Astrocyte of the cerebellum (primary cell): ENCODE measurements at places on chromosomes 11 and 22.
A peak's percentile ranks its signal among the peaks of the same experiment; 100 is the strongest.

DNA sequence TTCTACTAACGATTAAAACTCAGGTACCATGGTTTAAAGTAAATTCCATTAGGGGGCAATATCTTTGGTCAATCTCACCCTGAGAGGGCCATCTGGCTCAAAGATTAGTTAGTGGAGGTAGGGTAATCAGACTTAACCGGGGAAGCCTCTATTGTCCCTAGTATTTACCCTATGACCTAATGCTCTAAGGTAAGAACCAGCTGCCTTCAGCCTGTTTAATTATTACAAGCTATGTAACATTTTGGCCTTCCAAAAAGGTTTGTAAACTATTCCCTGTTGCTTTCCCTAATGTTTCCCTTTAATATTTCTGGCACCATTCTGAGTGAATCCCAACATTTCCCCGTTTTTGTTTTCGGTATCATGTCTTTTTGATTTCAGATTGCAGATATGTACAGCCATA, 15.1 kb upstream of the GLYATL1 start:
- no peak for DNase-seq

DNA sequence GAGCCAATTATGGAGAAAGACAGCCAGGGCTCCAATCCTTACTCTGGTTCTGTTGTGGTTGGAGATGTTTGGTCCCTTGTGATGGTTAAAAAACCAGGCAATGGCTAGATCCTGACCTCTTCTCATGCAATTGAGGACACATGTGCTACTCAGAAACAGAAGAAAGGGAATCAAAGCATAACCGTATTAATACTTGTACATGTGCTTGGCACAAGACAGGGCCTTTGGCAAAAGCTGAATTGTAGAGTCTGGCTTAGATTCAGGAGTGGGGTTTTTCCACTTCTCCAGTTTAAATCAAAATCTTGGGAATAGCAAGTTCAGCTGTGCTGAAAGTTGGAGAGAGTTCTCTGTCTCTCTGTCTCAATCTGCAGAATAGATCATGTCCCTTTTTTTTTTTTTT, 80.1 kb upstream of the E2F8 start:
- no peak for DNase-seq

- DNase-seq, result peak; percentile 34
These were observed 76.2 kb downstream of the KCNC1 start for GRCh38 chr11:17810746-17811145.

- no peak for DNase-seq
These were observed 20.6 kb downstream of the TSPAN18 start for GRCh38 chr11:44747316-44747715.

GRCh38 chr22:49055406-49055805, 772.3 kb downstream of the BRD1 start:
- DNase-seq, result no peak

GRCh38 chr22:47158457-47158856, 396.0 kb downstream of the TBC1D22A start:
- DNase-seq, result no peak

- no peak for DNase-seq
These were observed 23.5 kb upstream of the YPEL1 start for GRCh38 chr22:21759093-21759492.

DNA sequence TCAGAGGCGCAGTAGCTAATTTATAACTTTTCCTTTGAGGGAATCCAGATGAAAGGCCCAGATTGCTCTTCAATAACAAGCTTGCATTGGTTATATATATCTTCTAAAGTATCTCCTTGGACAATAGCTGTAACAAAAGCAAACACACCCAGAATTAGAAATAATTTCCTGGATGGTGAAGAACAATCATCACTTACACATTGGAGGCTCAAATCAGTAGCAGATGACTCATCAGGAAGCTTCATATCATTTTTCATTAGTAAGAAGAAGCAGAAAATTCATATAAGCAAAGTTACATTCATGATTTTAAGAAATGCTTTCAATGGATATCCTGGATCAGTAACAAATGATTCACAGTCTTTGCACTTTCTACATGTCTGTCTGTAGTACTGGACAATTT, 173.6 kb upstream of the CCDC90B start:
- no peak for DNase-seq

GRCh38 chr11:101401245-101401644, 182.6 kb downstream of the TRPC6 start:
- no peak for DNase-seq

DNA sequence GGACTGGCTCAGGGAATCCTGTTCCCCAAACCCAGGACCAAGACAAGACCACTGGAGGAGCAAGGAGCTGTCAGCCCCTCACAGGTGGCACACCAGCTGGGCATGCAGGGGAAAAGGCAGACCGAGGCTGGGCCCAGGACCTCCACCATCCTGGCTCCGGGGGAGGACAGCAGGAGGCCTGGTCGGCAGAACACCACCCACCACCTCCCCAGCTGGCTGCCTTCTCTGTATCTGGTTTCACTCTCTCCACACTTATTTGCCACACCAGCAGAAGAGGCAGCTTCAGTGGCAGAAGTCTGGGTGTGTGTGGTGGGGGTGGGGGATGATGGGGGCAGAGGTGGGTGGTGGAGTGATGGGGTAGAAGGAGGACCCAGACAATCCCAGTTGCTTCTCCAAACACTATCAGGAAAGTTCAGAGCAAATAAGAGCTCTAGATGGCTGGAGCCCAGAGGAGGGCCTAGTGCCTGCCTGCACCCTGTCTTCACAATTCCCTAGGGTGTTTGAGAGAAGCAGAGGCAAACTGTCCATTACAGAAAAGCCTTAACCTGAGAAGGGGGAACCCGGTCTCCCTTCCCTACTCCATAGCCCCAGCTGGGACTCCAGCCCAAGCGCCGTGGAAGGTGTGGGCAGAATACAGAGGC, 51.9 kb upstream of the CDON start:
- no peak for DNase-seq

DNA sequence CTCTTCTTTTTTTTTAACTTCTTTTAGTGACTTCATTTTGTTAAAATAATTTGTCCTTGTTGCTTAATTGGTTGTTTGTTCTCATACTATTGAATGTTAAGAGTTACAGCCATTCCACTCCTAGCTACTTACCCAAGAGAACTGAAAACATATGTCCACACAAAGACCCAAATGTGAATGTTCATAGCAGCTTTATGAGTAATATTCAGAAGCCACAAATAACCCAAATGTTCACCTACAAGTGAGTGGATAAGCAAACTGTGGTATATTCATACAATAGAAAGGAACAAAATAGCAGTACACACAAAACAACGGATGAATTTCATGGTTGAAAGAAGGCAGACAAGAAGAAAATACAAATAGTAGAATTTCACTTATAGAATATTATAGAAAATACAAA, 1.4 kb upstream of the OR4D11 start:
- no peak for DNase-seq

DNA sequence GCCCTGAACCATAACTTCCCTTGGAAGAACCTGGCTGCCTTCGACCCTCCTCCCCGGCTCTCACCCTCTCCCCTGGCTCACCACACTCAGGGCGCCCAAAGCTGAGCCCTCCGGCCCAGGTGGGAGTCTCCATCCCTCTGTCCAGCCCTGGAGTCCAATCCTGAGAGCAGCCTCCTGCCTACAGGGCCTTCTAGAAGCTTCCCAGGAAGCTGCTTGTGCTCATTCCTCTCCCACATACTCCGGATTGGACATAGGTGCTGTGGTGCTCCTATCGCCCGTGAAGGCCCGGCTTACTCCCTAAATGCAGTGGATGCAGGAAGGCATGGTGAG, 1332.0 kb downstream of the BRD1 start:
- no peak for DNase-seq

GRCh38 chr11:15627560-15627959, 512.8 kb downstream of the INSC start:
- DNase-seq, result no peak

DNA sequence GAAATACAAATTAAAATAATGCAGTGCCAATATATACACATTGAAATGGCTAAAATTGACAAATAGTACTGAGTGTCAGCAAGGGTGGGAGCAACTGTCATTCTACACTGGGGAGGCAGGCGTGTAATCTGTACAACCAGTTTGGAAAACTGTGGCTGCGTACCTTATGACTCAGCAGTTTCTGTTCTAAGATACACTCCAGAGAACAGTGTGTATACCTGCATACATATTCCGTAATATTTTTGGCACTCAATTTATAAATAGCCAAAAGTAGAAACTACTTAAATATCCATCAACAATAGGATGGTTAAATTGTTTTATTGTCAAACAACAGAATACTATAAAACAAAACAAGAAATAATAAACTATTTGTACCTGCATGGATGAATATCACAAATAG, 57.6 kb downstream of the RNF169 start:
- DNase-seq, result no peak

DNA sequence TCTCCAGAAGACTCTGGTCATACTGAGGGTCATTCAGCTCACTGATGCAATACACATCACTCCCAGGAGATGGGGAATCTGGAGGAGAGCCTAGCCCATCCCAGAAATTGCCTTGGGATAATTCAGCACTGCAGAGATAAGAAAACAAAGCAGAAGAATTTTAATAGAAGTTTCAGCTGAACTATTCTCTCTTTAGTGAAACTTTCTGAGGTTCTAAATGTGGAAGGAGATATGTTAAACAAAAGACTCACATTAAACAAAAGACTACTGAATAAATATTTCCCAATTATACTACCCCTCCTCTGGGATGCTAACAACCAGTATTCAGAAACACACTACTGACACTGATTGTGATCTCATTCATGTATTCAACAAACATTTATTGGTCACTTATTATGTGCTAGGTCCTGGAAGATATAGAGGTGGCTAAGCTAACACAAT, 47.8 kb downstream of the C2CD3 start:
- no peak for DNase-seq
